Activated CD8-positive, alpha-beta memory T cell treated with anti-CD3 and anti-CD28 coated beads, Interleukin-2, amount 50 U/mL, for 4 hours (primary cell): ENCODE measurements at places on chromosomes 7 and 10.

- no peak for DNase-seq
Measured at GRCh38 chr10:76453997-76454396, 1022.6 kb downstream of the LRMDA start.

GRCh38 chr7:80467069-80467468 is 44.8 kb downstream of the GNAT3 start:
- DNase-seq: no peak

- DNase-seq: no peak
Measured at GRCh38 chr10:71343392-71343773, 24.3 kb downstream of the SLC29A3 start.

- DNase-seq: no peak
Measured at GRCh38 chr7:147509541-147510200, 1080.9 kb upstream of the C7orf33 start.

- DNase-seq: no peak
Measured at GRCh38 chr7:125814100-125814499, 884.5 kb upstream of the POT1 start.

GRCh38 chr10:70312972-70313371 is 29.2 kb upstream of the NPFFR1 start:
- no peak for DNase-seq

GRCh38 chr7:99004781-99005500 is 126.6 kb downstream of the TRRAP start:
- DNase-seq: no peak

- DNase-seq: no peak
Measured at GRCh38 chr7:20005081-20005480, 212.1 kb downstream of the MACC1 start.

DNA sequence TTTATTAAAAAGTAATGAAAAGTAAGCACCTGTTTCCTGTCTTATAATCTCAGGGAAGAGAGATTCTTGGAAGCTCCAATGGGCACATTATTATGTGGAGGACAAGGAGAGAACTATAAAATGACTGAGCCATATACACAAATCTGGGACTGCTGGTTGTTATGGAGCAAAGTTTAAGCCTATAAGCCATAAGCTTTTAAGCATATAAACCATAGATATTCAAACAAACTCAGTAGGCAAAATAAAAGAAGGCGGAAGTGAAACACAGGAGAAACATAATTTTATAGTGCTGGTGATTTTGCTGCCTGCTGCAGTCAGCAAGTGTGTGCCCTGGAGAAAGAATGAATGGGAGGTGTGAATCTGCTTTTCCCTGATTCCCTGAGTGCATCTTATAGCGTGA is 274.4 kb downstream of the KIF20B start:
- no peak for DNase-seq

GRCh38 chr7:48548667-48549066 is 375.7 kb upstream of the CDC14C start:
- no peak for DNase-seq

DNA sequence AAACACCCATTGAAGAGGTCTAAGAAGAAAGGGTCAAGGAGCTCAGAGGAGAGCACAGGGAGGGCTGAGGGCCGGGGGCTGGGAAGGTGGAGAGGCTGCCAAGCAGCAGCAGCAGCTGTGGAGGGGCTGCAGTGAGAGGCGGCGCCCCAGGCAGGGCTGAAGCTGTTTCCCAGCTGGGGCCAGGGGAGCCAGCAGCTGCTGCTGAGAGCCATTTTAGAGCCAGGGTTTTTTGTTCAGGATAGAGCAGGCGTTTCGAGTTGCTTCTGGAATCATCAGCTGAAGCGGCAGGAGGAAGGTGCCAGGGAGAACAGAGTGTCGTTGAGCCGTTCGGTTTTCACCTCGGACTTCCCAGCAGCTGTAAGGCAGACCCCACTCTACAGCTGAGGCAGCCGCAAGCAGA is 62.7 kb downstream of the LANCL2 start:
- no peak for DNase-seq

DNA sequence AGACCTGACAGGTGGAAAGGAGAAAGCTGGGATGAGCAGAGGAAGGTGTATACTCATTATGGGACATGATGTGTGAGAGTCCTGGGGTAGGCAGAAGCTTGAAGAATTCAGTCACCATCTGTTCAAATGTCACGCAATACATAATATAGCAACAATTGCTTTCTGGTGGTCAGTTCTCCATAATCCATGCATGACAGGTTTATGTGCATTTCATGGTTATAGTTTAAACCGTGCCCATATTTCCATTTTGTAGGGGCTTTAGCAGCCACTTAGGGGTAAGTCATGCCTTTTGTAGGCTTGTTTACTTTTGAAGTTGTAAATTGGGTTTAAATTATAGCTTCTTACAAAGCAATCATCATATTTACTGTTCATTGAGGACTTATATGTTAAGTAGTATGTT is 158.8 kb downstream of the NXPH1 start:
- DNase-seq: no peak

DNA sequence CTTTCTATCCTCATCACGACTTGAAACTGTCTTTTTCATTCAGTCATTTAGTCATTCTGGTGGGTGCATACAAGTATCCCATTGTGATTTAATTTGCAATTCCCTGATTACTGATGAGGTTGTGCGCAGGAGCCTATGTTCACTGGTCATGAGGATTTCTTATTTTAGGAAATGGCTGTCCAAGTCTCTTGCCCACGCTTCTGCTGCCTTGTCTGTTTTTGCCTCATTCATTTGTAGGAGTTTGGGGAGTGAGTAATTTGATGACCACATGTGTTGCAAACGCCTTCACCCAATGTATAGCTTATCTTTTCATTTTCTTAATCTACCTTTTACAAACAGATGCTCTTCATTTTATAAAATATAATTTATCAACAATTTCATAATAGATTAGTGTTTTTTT is 127.3 kb downstream of the ARHGAP22 start:
- DNase-seq: no peak

GRCh38 chr10:75763652-75764051 is 332.2 kb downstream of the LRMDA start:
- DNase-seq: no peak

DNA sequence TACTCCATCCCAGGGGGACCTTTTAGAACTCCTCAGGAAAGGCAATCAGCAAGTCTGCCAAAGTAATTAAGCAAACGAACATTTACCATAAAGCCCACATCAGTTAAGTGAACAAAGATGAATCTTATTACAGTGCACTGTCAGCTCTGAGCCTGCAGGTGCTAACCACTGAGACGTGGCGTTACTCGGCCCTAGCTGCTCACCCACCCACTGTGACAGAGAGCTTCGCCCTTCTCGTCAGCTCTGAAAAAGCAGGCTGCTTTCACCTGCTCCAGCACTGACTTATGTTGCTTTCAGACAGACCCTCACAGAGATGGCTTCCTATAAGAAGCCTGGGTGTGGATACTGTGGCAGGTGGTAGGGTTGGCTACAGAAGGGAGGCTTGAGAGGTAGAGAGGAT is 57.7 kb upstream of the KCNIP2 start:
- DNase-seq: no peak

GRCh38 chr7:74371381-74372341 is 82.0 kb upstream of the GTF2IRD1 start:
- no peak for DNase-seq

GRCh38 chr10:28734938-28735759 is 57.8 kb downstream of the BAMBI start:
- no peak for DNase-seq

GRCh38 chr10:52463826-52464225 is 149.7 kb downstream of the DKK1 start:
- DNase-seq: no peak

GRCh38 chr7:123871998-123872867 is 27.3 kb downstream of the HYAL4 start:
- DNase-seq: peak; percentile 24

DNA sequence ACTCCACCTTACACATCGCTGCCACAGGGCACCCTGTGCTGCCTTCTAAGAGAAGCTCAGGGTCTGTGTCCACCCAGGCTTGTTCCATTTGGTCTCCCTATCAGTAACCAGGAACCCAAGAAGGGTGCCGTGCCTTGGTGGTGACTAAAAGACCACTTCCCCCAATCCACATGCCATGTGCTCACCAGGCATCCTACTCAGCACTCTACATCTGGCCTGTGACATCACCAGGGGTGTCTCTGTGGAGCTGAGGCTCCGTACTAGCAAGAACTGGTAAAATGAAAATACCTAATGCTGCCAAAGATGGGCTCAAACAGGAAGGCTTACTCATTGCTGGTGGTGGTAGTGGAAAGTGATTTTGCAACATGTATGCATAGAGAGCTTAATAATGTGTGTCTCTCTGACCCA is 19.0 kb upstream of the C10orf71 start:
- DNase-seq: no peak

DNA sequence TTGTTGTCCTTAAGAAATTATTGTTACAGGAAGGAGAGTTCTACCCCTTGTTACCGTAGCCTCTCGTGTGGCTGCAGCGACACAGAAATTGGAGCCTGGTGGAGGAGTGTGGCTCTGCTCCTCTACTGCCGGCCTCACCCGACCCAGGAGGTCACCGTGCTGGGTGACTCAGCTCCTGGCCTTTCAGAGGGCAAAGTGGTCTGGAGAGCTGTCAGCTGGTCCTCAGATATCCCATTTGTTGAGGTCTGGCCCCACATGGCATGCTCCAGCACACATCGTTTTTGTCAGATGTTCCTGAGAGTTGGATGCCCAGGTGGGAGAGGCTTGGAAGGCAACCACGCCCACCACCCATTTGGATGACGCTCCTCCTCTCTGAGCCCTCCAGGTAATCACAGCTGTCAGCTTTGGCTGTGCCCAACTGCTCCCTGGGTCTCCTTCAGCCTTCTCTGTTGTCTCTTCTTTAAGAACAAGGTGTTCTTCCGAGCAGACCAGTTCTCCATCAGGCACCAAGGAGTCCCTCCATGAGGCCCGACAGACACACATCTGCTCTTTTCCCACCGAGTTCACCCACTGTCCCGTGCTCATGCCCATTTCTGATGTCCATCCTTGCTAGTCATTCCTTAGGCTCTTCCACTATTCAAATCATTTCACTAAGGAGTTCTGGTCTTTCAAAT is 80.3 kb downstream of the RAMP3 start:
- no peak for DNase-seq

- no peak for DNase-seq
Measured at GRCh38 chr10:86795353-86795752, 38.9 kb downstream of the BMPR1A start.

- DNase-seq: no peak
Measured at GRCh38 chr10:81873932-81874816, 820 bp upstream of the NRG3 start.

- DNase-seq: no peak
Measured at GRCh38 chr7:91953618-91954017, 13.0 kb downstream of the AKAP9 start.

- DNase-seq: peak; percentile 31
Measured at GRCh38 chr10:21526860-21527597, 1.5 kb upstream of the SKIDA1 start.

GRCh38 chr7:82247814-82248433 is 195.7 kb downstream of the CACNA2D1 start:
- DNase-seq: no peak

DNA sequence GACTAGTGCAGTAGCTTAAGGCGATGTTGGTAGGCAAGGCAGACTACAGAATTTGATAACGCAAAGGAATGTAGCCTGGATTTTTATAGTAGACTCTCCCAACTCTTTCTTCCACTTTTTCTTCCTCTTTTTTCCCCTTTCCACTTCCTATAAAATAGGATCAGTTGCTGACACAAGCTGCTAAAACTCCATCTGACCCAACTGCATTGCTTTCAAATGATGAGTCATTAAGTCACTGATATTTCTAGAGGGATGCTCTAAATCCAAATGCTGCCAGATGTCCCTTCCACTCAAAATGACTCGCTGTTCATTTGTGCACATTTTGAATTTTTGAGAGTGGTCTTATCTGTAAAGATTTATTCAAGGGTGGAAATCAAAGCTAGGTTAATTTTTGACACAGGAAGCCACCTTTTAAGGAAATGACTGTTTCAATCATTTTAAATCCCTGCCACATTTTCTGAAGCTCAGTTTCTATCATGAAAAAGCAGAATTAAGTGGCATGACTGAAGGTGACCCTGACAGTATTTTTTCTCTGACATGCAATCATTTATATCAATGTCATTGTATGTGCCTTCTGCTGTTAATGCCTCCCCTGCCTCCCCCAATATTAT is 25.8 kb upstream of the SFMBT2 start:
- no peak for DNase-seq

- no peak for DNase-seq
Measured at GRCh38 chr7:114107522-114107921, 188.7 kb upstream of the PPP1R3A start.

GRCh38 chr7:100088095-100088620 is 611 bp upstream of the COPS6 start:
- no peak for DNase-seq

DNA sequence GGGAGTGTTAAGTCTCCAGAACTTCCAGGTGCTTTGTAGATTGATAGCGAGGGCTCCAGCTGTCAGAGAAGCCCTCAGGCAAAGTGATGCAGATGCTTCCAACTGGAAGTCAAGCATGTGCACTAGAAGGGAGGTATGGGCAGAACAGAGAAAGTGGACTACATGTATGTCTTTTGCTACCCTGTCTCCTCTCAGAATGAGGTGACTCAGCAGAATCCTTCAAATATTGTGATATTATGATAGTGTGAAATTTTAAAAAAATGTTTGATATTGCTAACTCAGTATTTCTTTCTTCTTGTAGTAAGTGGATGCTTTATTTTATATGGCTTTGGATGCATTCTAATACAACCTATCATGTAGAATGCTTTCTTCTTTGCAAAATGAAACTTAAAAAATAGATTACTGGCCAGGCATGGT is 138.9 kb upstream of the SVIL start:
- no peak for DNase-seq

DNA sequence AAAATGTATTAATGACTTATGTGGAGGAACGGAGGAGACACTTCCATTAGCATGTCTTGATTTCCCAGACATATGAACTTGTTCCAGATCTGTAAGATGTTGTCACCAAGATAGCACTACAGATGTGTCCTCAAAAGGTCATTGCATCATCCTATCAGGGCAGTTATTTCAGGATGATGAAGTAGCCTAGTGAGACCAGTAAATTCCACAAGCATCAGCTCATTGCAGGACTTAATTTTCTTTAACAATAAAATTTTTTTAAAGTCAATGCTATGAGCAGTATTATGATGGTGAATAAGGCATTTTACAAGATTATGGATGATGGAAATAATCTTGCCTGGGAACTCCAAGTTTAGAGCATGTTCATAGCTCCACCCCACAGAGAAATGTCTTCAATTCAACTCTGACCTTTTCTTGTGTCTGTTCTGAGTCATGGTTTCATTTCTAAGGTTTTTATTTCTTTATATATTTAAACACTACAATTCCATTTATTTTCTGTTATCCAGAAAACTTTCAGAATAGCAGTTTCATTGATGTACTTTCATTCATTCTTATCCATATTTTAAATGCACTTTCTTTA is 1203.3 kb upstream of the CELF2 start:
- DNase-seq: no peak

DNA sequence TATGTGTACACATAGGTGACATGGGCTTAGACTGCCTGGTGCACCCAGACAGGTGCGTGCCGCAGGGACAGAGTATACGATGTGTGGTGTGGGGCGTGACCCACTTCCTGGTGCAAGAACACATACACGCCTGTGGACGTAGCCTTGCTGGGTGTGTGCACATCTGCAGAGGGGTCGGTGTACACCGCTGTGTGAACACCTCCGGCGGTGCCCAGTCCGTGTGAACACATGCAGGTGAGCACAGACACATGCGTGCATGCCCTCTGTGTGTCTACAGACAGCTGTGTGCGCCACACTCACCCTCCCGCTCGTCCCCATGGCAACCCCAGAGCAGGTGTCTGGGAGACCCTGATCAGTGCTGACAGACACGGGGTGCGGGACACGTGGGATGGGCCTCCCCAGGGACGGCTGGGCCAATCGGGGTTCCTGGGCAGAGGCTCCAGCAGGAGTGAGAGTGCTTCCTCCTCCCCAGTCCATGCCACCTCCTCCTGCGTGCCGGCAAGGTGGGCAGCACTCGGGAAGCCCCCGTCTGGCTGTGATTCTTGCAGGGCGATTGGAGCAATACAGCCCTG is 23.4 kb downstream of the ELFN1 start:
- DNase-seq: no peak
